ENCODE measurements at places on chromosomes 2 and 18.
A peak's percentile ranks its signal among the peaks of the same experiment; 100 is the strongest.

- DNase-seq, result peak; percentile 63
These were observed 654 bp upstream of the MARCHF7 start for GRCh38 chr2:159711562-159712142.

DNA sequence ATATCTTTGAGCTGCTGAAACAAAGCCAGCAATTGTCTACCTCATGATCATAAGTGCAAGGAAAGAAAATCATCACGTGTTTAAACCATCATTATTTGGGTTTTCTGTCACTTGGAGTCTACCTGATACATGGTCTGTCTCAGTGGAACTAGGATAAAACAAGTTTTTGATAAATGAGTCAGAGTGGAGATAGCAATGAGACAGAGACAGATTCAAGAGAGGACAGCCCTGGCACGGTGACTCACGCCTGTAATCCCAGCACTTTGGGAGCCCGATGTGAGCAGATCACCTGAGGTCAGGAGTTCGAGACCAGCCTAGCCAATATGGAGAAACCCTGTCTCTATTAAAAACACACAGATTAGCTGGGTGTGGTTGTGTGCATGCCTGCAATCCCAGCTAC, 93.8 kb downstream of the PMAIP1 start:
- no peak for DNase-seq

- DNase-seq, result no peak
These were observed 202.5 kb upstream of the SESTD1 start for GRCh38 chr2:179467111-179467510.

GRCh38 chr18:23635283-23636070, 27.2 kb downstream of the ANKRD29 start:
- DNase-seq, result no peak

- DNase-seq, result no peak
These were observed 208.2 kb upstream of the CHAC2 start for GRCh38 chr2:53559302-53559966.

DNA sequence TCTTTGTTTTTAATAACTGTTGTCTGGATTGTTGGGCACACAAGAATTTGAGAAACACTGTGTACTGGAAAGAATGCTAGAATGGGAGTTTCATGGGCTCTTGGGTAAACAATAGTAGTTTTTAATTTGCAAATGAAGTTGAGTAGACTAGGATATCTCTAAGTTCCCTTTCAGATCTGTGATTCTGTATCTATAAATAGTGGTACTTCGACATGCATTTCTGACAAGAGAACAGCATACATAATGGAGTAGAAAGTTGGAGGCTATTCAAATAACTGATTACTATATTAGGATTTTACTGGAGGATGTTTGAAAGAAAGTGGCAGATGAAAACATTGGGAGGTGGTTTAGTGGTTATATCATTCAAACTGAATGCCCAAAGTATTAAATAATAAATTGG, 29.5 kb downstream of the EPB41L5 start:
- DNase-seq, result no peak

DNA sequence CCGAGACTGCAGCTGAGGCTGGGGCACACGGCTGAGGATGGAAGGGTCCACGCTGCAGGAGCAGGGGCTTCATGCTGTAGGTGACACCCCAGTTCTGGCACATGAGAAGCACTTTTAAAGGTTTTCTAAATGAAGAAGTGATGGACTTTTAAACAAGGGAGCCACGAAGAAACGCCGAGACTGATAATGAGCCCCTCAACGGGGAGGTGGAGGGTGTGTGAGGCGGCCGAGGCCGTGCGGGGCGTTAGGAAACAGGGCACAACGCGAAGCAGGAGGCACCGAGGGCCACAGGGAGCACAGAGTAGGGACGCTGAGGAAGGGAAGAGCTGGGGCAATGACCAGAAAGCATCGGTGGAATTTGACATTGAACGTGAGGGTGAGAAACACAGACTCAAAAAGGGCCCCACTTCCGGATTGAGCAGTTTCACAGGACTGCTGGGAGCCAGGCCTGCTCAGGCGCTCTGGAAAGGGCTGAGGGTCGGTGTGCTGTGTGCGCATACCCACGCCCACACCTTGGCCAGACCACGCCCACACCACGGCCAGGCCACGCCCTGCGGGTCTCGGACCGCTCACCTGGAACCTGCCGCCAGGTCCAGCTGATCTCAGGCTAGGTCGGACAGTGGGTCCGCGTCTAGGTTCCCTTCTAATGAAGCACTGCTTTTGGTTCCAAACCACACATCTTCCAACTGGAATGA, 115.7 kb downstream of the GYPC start:
- DNase-seq, result no peak

DNA sequence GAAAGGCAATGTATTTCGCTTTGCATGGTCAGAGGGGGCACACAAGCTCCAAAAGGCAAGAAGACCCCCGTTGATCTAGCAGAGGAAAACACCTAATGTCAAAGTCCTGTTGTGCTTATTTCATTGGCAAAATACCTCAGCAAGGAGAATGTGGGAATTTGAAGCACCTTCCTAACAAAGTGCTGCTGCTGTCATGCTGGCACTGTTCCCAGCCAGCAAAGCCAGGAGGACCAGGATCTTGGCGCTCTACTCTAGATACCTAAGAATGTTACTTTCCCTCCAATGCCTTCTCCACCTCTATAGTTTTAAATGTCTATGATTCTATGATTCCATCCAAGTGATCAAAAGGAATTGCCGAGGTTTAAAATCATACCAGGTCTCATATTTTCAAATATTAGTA, 867.9 kb upstream of the POU3F3 start:
- DNase-seq, result no peak

- peak; percentile 6 for DNase-seq
These were observed 132.9 kb downstream of the MYO5B start for GRCh38 chr18:50061876-50062517.

GRCh38 chr18:49446481-49446880, 14.0 kb downstream of the DYM start:
- no peak for DNase-seq

DNA sequence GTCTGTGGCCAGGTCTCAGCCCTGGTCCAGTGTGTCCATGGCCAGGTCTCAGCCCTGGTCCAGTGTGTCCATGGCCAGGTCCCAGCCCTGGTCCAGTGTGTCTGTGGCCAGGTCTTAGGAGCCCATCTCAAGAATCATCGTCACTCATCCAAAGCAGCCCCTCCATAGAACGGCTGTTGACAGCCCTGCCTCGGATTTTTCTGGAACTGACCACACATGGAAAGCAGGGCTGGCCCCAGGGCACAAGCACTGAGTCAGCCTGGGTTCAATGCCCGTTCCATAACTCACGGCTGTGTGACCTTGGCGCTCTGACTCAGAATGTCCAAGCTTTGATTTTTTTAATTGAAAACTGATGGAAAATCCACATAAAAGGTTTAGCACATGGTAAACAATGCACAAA, 59.9 kb upstream of the SNTG2 start:
- no peak for DNase-seq

DNA sequence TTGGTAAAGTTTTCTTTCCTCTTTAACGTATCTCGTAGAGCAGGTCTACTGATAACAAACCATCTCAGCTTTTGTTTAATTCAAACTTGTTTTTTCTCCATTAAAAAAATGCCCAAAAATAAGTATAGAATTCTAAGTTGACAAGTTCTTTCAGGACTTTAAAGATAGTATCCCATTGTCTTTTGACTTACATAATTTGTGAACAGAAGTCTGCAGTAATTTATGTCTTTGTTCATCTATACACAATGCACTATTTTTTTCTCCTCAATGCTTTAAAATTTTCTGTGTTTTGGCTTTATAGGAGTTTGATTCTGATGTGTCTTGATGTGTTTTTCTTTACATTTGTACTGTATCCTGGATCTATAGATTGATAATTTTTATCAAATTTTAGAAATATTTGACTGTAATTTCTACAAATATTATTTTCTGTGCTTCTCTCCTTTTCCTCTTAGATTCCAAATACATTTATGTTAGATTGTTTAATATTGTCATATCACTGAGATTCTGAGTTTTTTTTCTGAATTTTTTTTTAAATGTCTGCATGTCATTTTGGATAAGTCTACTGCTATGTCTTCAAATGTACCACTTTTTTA, 143.3 kb downstream of the FTCDNL1 start:
- no peak for DNase-seq

- no peak for DNase-seq
These were observed 162.0 kb upstream of the HAAO start for GRCh38 chr2:42954227-42954962.

DNA sequence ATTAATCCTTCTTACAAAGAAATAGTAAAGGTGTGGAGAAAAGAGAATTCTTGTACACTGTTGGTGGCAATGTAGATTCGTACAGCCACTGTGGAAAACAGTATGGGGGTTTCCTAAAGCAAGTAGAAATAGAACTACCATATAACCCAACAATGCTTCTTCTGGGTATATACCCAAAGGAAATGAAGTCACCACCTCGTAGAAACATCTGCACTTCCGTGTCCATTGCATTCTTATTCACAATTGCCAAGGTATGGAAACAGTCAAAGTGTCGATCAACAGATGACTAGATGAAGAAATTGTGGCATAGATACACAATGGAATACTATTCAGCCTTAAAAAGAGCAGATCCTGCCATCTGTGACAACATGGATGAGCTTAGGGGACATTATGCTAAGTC, 93.4 kb upstream of the TGIF1 start:
- no peak for DNase-seq

DNA sequence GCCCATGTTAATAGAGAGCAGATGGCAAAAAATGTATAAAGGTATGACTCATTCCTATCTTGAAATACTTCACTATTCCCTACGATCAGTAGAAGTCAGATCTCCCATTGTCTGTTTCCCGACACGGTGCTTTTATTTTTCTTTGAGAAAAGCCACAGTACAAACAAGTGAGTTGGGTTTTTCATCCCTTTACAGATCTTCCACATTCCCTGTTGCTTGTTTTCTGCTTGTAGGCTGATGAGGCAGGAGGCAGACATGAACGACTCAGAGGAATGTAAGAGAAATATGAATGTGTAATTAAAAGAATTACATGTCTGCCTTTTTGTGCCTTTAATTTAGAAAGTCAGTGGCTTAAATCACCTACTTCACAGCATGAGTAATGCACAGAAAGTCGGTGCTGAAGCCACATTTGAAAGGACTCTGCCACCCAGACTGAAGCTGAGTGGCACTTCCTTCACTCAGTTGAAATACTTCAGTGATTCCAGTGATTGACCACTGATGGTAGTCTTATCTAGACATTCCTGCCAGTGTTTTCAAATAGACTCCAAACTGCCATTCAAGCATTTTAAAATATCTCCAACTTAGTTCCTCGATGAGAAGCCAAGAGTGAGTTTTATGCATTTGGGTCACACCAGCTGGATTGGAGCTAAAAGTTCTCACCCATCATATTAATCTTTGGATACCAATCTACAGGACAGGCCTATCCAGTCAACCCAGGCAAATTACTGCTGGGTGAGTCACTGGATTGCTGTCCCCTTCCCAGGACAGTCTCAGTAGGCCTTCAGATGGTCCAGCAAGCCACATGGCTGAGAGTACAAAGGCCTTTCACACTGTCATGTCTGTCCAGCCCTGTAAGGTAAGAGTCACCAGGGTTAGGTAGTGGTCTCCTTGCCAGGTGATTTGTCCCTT, 79.0 kb downstream of the COLEC12 start:
- DNase-seq, result no peak

GRCh38 chr2:194750926-194751325, 906.1 kb upstream of the SLC39A10 start:
- DNase-seq, result no peak

Measured in NCI-H510A treated with DMSO at 0.1 percent for 48 hours (cell line).